ENCODE measurements at places on chromosomes 13 and 19. TPM values are rescaled to one million over a fixed set of nuclear protein-coding genes. Genes with fewer than 3 reads are reported as not detected.
A peak's percentile ranks its signal among the peaks of the same experiment; 100 is the strongest.

Gene BCL2L12
- polyA plus RNA-seq: 24.8 TPM

Gene SIGLEC11
- polyA plus RNA-seq: not detected

Gene SIGLECL1
- polyA plus RNA-seq: not detected

Gene THSD8
- not detected for polyA plus RNA-seq

Gene CDC42EP5
- polyA plus RNA-seq: 8.8 TPM

GRCh38 chr13:100674572-100674871, at the start of gene TMTC4:
TMTC4 (minus strand) TSS chr13:100674795; CDS start chr13:100670362, 4,433 bp downstream.
- no peak for DNase-seq

DNA sequence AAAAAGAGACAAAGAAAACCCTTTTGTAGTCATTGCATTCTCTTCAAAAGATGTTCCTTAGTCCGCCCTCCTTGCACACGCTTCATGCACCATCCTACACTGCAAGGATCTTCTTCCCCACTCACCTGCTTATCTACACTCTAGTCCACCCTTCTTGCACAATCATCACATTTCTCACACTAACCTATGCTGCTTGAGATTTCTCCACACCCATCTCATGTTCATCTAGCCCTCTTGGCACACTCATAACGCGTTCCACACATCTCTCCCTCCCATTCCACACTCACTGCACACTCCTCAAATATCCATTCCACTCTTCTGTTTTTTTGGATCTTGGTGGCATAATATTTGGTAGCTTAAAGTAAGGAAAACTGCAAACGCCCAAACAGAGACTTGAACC, 22.3 kb upstream of the HNRNPUL1 start:
- DNase-seq: no peak

DNA sequence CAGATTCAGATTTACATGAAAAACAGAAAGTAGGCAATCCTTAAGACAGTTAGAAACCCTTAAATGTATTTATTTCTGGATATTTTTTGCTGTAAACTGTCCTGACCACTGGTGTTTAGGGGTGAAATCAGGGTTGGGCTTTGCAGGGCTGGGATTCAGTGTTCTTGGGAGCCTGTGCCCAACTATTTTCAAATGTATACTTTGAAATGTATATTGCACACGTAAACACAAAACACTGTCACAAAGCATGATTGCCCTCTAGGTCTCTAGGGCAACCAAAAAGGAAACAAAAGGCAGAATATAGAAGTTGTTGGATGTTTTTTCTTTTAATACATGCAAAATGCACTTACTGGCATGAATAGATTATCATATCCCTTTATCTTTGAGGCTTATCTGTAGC, 1185.4 kb downstream of the DIAPH3 start:
- DNase-seq: no peak

DNA sequence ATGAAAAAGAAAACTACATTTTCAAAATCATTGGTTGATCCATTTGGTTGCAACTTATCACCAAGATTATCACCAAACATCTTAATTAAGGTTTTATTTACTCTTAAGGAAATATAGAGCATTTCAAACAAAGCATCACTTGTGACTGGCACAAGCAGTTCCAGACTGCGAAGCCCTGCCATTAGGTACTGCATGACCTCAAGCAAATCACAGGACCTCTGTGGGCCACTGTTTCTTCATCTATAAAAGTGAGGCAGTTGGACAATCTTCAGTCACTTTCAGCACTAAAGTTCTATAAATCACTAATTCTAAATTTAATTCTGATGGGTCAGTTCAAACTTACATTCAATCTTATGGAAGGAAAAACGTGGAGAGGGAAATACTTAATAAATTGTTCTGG, 2.0 kb downstream of the ELF1 start:
- DNase-seq: peak; percentile 28

- DNase-seq: no peak
These were observed 53.5 kb downstream of the PTPRS start for GRCh38 chr19:5287066-5287465.

GRCh38 chr19:45812297-45812696, 2.8 kb downstream of the RSPH6A start:
- DNase-seq: no peak

GRCh38 chr19:50902640-50903039, 8.6 kb downstream of the KLK4 start:
- no peak for DNase-seq

DNA sequence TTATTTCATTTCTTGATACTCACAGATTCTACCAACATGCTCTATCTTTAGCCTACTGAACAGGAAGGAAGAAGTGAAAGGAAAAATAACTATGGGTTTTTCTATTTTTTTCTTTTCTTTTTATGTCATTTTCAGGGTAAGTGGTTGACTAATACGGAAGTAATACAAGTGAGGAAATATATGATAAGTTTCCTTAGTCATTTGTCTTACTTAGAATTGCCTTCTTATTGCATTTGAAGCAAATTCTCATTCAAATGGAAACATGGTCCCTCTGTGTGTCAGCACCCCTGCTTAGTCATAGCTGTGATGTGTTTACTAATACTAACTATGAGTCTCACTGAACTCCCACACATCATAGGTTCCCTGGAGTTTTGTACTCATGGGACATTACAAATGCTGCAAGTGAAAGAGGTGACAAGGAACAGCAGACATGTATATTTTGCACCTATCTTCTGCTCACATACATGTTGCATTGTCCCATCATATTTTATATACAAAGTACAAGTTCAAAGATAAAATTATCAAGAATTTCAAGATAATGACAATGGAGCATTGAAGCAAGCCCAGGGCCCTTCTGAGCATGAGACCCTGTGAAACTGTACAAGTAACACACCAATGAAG, 60.1 kb downstream of the DCT start:
- DNase-seq: peak; percentile 31

GRCh38 chr13:26941345-26942174, 181.0 kb upstream of the GPR12 start:
- peak; percentile 56 for DNase-seq

DNA sequence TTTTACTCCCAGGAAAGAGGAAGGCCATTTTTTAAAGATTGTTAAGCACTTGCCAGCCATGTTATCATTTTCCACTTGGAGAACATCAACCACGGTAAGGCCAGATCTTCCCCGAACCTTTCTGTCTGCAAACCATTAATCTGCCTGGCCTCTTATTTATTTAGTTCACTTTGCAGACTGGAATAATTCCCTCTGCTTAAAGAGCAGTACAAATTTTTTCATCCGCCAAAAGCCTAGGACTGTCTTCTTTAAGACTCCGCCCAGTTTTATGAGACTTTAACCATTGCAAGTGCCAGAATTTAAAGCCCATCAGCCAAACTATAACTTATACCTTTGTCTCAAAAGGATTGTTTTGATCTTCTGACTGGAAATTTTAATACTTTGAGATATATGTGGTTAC, 426.3 kb downstream of the KCTD12 start:
- DNase-seq: no peak
